ENCODE measurements at places on chromosomes 16 and 17.

- DNase-seq: peak; percentile 54
These were observed 4.2 kb upstream of the ATXN7L3 start for GRCh38 chr17:44203731-44204440.

DNA sequence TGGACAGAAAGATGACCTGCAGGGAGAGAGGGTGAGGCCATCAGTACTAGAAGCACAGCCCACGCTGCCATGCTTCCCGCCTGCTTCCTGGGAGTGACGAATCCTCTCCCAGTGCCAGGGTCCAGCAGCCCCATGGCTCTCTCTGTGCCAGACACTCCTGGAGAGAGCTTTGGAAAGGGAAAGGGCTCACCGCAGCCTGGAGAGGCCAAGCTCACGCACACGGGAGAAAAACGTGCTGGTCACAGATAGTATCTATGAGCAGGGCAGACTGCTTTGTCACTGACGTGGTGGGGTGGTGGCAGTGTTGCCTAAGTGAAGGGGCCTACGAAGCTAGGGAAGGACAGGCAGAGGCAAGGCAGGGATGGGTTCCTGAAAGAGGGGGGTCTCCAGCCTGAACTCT is 5.4 kb downstream of the WBP2 start:
- no peak for DNase-seq

DNA sequence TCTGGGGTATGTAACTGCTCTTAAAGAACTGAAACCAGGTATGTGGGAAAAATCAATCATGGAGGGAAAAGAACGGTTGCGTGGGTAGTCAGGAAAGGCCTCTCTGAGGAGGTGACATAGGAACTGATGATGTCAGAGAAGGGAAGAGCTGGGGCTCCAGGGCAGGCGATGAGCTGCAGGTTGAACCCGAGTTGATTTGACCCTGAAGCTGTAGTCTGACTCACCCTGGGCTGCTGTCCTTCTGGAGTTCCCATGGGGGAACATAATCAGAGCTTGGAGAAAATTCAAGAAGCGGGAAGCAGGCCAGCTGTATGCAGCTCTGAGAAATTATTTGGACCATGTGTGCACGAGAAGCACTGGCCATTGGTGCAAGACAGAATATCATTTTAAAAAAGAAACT is 16.7 kb downstream of the SLC6A2 start:
- no peak for DNase-seq

DNA sequence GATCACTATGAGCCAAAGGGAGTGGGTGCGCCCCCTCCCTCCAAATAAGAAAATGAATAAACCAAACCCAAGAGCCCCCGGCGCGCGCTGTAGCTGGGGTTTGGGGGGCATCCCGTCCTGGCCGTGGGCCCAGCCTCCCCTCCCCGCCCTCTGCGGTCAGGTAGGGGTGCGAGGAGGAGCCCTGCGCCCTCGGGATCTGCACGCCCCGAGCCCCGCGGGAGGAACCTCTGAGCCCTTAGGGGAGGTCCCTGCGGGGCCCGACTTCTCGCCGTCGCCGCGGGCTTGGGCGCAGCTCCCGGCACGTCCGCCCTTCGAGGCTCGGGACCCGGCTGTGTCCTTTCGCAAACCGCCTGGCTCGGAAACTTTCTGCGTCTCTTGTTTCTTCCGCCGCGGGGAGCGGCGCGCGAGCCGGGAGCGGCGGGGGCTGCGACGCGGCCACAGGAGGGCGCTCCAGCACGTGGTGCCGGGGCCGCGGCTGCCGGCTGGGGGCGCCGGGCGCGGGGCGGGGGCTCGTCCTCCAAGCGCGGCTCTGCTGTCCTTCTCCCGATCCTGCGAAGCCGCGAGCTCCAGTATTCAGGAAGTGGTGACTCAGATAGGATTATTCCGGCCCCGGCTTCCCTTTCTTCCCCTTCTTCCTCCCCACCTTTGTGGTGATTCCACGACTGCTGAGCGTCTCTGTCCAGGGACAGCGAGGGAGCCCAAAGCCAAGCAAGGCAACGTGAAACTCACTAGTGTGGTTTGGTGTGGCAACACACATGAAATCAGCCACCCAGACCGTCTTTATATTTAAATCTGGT is 1.6 kb downstream of the PITPNC1 start:
- peak; percentile 87 for DNase-seq

GRCh38 chr16:19812986-19813385 is 71.7 kb downstream of the GPRC5B start:
- DNase-seq: no peak

- no peak for DNase-seq
These were observed 151.8 kb downstream of the RPTOR start for GRCh38 chr17:80696456-80696855.
